Activated naive CD8-positive, alpha-beta T cell treated with anti-CD3 and anti-CD28 coated beads, Interleukin-2, amount 50 U/mL, for 24 hours (primary cell): ENCODE measurements at places on chromosomes 2 and 18.

GRCh38 chr18:25953111-25953510 lies 137.3 kb downstream of the SS18 start:
- no peak for DNase-seq

DNA sequence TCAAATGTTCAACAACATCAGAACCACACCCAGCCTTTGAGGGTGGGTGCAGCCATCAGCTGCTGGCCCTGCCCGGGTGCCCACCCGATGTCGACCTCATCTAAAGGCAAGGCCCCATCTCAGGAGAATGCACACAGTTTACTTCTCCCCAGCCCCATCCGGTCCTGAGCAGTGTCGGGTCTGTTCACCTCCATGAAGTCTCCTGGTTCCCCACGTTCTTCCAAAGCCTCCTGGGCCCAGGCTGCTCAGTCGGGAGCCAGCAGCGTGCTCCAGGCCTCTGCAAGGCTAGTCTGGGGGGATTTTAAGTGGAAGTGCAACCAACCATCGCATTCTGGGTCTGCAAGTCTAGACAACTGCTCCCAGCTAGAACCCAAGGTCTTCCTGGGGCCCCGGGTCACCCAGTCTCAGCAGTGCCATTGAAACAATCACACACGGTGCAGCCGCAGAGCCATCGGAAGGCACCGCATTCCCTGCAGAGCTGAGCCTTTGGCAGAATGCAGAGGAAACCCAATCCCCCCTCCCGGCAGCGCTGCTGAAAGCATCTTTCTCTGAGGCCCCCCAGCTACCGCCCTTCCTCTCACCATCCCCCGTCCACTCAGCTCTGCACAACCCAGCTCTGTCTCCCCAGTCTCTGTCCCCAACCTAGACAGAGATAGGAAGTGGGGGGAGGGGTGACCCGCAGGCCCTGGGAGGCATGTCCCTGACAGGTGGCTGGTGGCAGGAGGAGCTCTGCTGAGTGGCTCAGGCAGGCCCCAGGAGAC lies 8.5 kb downstream of the ESPNL start:
- DNase-seq: no peak

DNA sequence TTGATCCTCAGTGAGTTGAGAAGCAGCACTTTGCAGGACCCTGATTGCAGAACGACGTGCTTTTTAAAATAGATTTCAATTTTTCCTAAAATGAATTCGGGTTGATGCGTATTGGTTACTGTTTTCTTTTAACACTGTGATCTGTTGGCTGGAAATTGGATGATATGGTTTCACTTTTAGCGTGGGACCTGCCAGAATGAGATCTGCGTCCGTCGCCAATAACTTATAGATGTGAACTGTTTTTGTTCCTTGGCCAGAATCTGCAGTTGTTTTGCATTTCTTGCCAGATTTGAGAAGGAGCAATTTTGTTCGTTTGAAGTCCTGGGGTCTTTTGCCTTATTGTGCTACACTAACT lies 703 bp downstream of the UGGT1 start:
- no peak for DNase-seq

DNA sequence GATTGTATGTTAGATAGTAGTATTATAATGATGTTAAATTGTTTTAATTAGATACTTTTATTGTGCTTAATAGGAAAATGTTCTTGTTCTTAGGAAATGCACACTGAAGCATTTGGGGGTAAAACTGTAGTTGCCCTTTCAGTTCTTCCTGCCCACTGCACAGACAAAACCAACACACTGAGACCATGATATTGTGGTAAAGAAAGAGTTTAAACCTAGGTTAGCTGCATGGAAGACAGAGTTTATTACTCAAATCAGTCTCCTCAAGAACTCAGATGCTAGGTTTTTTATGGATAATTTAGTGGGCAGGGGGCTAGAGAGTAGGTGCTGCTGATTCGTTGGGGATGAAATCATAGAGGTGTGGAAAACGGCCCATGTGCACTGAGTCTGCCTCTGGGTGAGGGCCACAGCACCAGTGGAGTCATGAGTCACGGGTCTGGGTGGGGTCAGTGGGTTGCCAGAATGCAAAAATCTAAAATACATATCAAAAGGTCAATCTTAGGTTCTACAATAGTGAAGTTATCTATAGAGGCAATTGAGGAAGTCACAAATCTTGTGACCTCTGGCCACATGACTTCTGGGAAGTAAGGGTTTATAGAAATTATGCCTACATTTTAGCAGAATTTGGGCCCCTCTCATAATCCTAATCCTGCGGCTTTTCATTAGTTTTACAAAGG lies 283.4 kb upstream of the FBXO11 start:
- DNase-seq: peak; percentile 14

DNA sequence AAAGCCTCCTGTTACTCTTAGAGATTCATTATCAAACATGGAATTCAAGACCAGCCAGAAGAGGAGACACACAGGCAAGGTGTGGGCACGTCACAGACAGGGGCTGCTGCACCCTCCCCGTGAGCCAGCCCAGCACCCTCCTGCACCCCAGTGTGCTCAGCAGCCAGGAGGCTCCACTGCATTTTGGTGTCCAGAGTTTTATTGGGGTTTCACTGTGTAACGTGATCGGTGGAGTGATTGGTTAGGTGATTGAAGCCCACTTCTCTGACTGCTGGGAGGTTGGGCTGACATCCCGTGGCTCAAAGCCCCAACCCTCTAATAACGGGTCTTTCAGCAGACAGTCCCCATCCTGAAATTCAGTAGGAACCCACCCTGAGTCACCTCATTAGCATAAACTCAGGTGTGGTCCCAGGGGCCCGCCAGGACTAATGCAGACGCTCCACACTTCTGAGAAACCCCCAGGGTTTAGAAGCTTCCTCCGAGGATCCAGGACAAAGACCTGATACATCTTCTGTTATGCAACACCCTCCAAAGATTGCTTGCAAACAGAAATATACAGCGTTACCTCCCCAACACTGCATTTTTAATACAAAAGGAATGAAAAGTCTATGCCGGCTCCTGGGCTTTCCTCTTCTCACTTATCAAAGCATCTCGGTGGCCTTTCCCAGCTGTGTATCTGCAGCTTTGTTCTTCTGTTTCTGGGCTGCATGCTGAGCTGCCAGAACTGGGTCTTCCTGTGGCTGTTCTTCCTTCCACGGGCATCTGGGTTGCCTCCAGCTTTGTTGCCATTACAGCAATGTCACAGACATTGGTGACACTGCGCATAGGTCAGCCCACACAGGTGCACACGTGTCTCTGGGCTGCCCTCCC lies 43.7 kb upstream of the SNED1 start:
- DNase-seq: no peak

- no peak for DNase-seq
Measured at GRCh38 chr18:59149007-59149406, 9.3 kb downstream of the SEC11C start.

DNA sequence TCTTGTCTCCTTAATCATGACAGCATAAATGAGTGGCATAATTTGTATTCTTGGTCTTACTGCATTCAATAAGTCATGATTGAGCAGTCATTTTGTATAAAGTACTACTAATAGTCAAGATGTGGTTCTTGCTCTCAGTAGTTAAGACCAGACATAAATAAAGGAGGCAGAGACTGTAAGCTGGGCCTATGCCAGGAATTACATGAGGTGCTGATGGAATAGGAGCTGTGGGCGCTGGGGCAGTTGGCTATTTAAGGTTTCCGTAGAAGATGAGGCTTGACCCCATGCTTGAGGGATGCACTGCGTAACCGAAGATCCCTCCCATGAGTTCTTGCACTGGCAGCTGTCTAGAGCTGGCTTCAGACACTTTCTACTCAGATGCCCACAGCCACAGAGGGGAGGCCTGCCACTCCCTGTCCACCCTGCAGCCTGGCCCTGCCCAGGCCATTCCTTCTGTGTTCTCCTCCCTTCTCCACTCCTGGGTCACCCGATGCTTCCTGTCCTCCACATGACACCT lies 150.9 kb upstream of the REV1 start:
- no peak for DNase-seq

- DNase-seq: no peak
Measured at GRCh38 chr18:78319961-78320360, 659.7 kb upstream of the SALL3 start.

- DNase-seq: no peak
Measured at GRCh38 chr2:195494451-195494850, 162.6 kb upstream of the SLC39A10 start.

DNA sequence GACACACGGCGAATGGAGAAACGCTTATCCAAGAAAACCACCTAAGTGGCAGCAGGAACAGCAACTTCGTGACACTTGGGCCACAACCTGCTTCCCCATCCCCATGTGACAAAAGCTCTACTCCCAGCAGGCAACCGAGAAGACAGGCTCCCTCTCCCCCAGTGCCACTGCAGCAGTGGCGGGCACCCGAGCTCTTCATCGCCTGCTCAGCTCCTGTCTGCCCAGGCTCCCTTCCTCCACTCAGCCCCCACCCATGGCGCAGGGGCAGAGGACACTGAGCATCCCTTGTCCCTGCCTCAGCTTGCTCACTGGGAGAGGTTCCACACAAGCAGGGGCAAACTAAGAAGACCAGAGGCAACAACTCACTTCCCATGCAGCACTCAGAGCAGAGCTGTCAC lies 22.9 kb downstream of the SLC66A2 start:
- DNase-seq: no peak

DNA sequence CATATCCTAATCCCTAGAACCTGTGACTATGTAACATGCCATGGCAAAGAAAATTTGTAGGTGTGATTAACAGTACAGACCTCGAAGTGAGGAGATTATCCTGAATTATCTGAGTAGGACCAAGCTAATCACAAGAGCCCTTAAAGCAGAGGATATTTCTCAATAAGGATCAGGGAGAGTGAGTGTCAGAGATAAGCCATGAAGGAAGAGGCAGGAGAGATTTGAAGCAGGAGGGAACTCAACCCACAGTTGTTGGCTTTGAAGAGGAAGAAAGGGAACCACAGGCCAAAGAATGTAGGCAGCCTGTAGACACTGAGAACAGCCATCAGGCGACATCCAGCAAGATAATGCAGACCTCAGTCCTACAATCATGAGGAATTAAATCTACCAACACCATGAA lies 229.3 kb downstream of the NBAS start:
- DNase-seq: no peak

GRCh38 chr2:164911832-164912231 lies 43.5 kb downstream of the SLC38A11 start:
- DNase-seq: no peak

DNA sequence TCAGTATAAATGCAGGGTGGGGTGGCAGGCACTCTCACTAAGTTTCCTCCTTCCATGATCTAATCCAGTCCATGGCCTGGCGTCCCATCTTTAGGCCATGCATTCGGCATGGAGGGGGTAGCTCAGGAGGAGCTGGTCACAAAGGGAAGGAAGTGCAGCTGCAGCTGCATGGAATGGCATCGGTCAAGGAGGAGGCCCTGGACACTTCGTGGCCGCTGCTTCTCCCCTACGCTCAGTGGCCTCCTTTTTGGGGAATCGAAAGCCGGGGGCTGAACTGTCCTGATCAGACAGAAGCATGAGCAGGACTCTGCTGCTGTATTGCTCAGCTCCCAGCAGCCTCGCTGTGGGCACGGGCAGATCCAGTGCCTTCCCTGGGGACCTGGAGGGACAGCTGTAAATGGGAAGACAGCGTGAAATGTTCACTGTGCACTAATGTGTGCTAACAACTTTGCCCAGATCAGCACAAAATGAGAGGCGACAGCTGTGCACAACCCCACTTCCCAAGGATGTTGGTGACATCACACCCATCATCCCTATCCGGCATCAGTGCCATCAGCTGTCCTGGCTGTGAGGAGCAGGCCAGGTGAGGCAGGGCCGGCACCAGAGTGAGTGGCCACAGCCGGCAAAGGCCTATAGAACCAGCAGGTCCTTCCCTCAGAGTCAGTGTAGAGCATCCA lies 520.1 kb upstream of the RAB6C start:
- DNase-seq: no peak

- DNase-seq: no peak
Measured at GRCh38 chr18:24500766-24501165, 40.3 kb downstream of the HRH4 start.
